Ureter (tissue), 1 donor: ENCODE measurements at places on chromosomes 7 and 10. TPM values are rescaled to one million over a fixed set of nuclear protein-coding genes. Genes with fewer than 3 reads are reported as not detected.
A peak's percentile ranks its signal among the peaks of the same experiment; 100 is the strongest.

CRCP gene
- total RNA-seq = 43.6 TPM

GPR15LG gene
- 29.2 TPM for total RNA-seq

GRCh38 chr7:137772316-137772715 lies 74.5 kb downstream of the DGKI start:
- no peak for DNase-seq

GRCh38 chr10:79331226-79331625 lies 16.0 kb upstream of the PPIF start:
- no peak for DNase-seq

PCLO gene
- 17.7 TPM for total RNA-seq

- no peak for DNase-seq
Observed at GRCh38 chr10:119357412-119358151, 150.2 kb downstream of the GRK5 start.

DKK1 gene
- total RNA-seq = 22.5 TPM

FRMD4A gene
- total RNA-seq = 37.9 TPM

ZDHHC16 gene
- 34.0 TPM for total RNA-seq

DNA sequence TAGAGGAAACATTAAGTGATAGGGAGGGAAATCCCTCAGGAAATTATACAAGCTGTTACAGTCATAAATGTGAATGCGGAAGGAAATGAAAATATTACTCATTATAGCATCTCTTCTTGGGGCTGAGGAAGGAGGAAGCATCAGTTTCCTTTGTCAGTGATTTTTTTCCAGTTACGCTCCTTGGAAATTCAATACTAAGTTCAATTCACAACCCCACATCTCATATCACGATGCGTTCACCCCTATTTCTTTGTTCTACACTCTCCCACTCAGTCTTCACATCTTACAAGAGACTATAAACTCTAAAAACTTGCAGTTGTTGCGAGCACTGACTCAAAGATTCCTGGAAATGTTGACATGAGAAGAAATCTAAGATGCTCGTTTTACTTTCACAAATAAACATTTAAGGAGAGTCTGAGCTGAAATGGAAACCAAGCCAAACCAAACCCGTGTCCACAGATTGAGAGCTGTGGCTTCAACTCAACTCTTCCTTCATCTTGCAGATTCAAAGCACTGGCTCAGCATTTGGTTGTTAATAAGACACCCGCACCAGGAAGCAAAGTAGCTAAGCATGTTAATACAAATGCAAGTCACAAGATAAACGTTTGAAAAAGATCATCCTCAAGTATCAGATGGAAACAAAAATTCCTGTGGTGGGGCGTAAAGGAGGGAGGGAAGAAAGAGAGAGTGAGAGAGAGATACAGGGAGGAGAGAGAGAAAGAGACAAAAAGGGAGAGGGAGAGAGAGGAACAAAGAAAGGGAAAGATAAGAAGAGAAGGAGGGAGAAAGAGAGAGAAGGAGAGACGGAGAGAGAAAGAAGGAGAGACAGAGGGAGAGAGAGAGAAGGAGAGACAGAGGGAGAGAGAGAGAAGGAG lies 150.0 kb upstream of the RSU1 start:
- DNase-seq = no peak

DLX5 gene
- not detected for total RNA-seq

- DNase-seq = no peak
Observed at GRCh38 chr7:36047091-36047658, 105.9 kb upstream of the EEPD1 start.

DNA sequence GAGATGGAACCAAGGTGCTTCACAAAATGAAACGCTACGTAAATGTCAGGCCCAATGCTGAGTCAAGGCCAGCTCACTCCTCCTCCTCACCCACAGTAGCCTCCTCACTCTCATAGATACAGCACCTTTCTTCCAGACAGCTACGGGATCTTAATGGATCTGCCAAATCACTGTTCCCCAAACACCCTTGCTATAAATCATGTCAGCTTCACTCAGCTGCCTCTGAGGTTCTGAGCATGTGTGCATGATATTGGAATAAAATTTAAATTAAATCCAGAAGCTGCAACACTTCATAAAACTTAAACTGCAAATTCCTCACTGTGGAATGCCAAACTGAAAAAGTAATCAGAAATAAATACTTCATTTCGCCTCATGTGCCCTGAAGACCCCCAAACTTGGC lies 14.7 kb upstream of the CPXM2 start:
- DNase-seq = no peak

GRCh38 chr10:59879363-59879913 lies 26.9 kb downstream of the CCDC6 start:
- DNase-seq = no peak

DNA sequence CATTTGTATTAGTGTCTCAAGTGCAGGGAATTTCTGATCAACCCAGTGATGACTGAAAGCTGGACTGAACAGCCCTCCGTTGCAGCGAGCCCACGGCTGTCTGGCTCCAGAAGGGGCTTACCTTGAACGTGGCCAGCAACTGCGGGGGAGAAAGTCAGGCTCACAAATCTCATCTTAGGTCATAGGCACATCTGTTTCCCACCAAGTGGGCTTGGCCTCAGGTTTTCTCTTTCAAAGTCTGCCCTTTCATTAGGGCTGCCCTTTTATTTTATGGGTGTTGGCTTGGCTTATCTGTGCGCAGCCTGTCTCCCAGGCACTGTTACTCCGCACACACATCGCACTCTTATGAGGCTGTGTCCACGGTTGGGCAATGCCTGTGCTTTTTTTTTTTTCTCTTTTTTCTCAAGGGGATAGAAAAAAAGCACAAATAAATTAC lies 178.0 kb downstream of the JCAD start:
- no peak for DNase-seq

PFKFB3 gene
- 62.2 TPM for total RNA-seq

DNA sequence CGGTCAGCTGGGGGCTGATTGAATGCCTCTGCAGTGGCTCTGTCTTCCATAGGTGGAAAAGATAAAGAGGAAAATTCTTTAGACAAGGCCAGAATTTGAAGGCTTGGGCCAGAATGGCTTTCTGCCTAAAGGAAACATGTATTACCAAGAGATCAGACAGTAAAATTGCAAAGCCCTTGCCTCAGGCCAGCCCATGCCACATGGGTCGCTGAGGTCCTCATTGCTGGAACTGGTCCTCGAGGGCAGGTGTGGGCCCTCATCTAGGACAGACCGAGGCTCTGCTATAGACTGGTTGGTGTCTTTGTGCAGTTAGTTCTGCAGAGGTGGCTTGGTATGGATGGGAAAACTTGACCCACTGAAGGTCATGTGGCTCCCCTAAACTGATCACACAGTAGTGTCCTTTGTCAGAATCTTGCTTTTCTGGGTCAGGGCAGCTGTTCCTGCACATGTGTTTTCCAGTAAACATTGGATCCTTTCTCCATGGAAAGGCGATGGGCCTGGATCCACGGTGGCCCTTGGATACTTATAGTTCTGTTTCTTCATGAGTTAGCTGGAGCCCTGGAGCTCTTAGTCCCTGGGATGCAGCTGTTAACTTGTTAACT lies 80.4 kb downstream of the TMEM178B start:
- DNase-seq = no peak

WEE2 gene
- total RNA-seq = not detected

ITIH5 gene
- total RNA-seq = 25.5 TPM

MBL2 gene
- total RNA-seq = not detected

GRCh38 chr10:102646610-102647442 lies 2.5 kb downstream of the TRIM8 start:
- DNase-seq = no peak

GRM8 gene
- 3.3 TPM for total RNA-seq

- no peak for DNase-seq
Observed at GRCh38 chr7:149496642-149497391, 792 bp downstream of the ZNF746 start.

DENND11 gene
- 19.1 TPM for total RNA-seq

- peak; percentile 45 for DNase-seq
Observed at GRCh38 chr7:117479225-117480054, at the start of gene CFTR. Gene CFTR (plus strand): TSS chr7:117480025. CDS start chr7:117480095, 70 bp downstream.

DNA sequence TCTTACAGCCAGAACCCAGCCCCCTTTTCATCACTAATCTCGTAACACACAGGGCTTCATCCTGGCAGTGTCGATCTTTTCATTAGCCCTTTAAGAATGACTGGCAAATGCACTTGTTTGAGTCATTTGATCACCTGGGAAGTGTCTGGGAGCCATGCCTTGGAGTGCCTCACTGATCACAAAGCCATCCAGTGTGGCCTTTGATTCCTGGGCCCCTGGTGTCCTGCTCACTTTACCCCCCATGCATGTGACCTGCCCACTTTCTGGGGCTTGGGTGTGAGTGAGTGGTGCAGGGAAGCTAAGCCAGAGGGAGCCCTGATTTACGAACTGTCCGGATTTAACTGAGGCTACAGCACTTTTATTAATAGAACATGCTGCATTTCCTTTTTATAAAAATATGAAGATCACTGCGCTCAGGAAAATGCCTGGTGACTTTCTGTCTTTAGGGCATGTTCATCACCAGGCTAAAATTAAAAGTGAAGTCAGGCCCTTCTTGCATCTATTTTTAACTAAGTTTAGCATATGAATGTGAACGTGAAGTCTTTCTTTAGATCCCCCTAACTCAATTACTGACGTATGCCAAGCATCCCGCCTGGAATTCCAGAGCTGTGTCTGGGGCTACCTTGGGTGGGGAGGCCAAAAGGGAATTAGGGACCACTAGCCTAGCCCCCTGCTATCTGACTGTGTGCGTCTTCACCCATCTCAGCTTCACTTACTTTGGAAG lies 23.6 kb downstream of the RBM20 start:
- no peak for DNase-seq

GRCh38 chr7:7228472-7228871 lies 46.1 kb downstream of the C1GALT1 start:
- no peak for DNase-seq

DNA sequence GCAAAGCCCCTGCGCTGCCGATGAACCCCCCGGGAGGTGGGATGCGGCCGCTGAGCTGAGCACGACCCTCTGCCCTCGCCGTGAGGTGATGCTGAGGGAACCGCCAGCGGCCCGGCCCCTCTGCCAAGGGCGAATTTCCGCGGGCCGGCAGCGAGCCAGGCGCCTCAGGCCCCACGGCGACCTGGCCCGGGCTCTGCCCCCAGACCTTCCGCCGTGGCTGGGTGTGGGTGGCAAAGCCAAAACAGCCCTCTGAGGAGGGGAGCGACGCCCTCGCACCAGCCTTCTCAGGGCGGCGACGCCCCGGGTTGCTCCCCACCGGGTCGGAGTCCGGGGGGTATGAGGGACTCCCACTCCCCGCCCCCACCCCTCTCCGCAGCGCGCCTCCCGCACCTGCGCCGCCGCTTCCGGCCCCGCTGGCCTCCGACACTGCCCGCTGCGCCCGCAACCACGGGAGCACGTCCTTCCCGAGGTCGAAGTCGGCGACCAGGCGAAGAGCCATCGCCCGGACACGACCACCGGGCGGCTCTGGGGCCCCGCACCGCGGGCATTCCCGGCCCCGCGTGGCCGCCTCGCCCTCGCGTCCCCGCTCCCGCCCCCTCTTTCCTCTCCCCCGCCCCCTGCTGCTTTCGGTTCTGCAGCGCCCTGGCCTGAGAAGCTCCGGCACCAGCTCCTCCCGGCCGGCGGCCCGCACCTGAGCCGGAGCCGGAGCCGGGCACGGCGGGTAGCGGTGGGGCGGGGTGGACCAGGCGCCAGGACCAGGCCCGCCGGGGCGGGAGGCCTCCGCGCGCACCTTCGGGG lies at the start of gene GSAP:
TSS of gene GSAP (minus strand) at position 527 of the 798 bp plus-strand sequence. CDS start at position 499, 28 bp downstream.
- peak; percentile 68 for DNase-seq

- no peak for DNase-seq
Observed at GRCh38 chr10:5484205-5484604, 15.2 kb downstream of the CALML5 start.

SLC16A9 gene
- 8.0 TPM for total RNA-seq

DNA sequence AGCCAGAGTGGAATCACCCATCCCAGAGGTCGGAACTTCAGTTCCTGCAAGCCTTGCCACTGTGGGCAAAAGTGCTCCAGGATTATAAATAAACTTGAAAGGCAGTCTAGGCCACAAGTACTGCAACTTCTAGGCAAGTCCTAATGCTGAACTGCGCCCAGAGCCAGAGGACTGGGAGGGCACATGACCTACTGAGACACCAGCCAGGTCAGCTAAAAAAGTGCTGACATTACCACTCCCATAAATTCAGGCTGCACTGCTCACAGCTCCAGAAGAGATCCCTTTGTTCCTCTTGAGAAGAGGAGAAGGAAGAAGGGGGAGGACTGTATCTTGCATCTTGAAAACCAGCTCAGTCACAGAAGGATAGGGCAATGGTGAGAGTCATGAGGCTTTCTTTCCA lies 1084.1 kb upstream of the PHF14 start:
- no peak for DNase-seq

GRCh38 chr7:159201722-159202330 lies 57.2 kb upstream of the VIPR2 start:
- no peak for DNase-seq

DNA sequence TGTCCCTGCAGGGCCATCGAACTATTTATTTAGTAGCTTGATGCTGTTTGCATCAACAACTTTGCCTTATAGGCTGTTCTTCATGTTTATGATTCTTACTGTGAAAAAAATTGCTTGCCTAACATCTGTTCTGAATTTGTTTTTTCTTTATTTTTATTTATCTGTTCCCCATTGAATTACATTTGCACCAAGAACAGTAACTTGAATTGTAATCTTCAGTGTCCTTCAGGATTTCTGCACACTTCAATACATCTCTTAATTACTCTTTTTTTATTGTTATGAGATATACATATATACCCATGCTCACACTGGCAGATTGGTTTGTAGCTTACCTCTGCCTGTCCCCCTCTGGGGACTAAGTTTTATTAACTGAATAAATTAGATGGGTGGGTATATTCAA lies 64.4 kb downstream of the TBXAS1 start:
- no peak for DNase-seq

LIPK gene
- total RNA-seq = not detected

DNA sequence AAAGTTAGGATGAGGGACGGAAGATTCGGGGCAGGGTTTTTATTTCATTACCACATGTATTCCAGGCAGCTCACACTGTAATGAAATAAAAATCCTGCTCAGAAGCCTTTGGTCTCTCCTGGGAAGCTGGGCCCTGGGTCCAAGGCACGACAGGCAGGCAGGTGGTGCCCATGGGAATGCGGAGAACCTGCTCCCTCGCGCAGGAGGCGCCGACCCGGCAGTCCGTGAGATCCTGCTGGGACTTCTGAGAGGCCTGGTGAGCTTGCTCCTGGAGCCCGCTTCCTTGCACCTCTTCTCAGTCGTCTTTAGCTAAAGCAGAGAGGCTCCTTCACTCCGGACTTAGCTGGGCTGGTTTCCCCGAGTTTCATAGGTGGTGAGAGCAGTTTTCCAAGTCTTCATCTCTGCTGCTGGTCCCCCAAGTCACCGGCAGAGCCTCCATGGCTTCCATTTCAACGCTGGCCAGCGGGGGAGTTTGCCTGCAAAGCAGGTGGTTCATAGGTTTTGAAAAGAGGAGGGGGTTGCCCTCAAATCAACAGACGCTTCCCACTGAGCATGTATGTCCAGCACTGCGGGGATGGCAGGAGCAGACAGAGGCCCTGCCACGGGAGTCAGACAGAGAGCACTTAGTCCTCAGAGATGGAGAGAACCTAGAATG lies 24.5 kb downstream of the IL15RA start:
- no peak for DNase-seq

OPN1SW gene
- total RNA-seq = not detected

- no peak for DNase-seq
Observed at GRCh38 chr7:135930565-135931461, 46.3 kb downstream of the MTPN start.
